Femur (tissue), 1 donor: ENCODE measurements at places on chromosomes 12 and 14.

DNA sequence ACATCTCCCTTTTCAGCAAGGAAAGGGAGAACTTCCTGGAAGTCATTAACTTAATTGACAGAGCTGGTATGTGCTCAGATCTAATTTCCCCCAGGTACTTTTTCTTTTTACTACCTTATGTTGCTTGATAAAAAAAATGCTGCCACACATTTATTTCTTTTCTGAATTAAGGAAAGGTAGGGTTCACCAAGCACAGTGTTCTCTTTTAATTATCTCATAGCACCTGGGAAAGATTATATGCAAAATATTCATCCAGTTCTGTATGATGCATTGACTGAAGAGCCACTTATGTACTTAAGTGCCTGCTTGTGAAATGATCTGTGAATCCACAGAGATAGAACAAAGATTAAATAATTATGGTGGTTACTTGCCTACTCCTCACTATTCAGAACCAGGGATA is 25.1 kb downstream of the KCNC2 start:
- DNase-seq, result no peak

DNA sequence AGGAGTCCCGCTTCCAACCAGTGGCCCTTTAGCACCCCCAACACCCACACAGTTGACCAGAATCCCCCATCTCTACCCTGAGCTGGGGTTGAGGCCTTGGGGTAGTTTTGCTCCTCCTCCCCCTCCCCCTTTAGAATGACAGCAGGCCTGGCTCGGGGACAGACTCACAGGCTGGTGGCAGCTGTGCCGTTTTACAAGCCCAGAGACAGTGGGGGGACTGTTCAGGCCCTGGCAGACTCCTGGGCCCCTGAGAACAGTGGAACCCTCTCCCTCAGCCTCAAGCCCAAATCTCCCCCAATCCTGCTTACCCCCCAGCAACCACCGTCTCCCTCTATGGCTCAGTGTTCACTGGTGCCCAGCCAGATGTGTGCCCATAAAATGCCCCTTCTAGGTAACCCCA is 10.1 kb downstream of the TMEM119 start:
- peak; percentile 60 for DNase-seq

DNA sequence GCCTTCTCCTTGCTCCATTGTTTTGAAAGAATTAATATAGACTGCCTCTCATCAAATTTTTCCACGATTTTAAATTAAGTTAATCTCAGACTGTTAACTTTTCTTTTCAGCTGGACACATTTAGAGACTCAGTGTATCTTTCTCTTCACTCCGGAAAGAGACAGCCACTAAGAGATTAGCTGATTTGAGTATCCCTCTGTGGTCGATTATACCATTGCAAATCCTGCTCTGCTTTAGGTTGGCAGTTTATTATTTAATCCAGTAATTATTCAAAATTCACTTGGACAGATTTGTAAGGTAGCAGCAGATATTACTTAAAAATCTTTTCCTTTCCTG is 588 bp upstream of the TWF1 start:
- no peak for DNase-seq

- peak; percentile 73 for DNase-seq
Measured at GRCh38 chr14:103562179-103562428, 353 bp downstream of the BAG5 start.

DNA sequence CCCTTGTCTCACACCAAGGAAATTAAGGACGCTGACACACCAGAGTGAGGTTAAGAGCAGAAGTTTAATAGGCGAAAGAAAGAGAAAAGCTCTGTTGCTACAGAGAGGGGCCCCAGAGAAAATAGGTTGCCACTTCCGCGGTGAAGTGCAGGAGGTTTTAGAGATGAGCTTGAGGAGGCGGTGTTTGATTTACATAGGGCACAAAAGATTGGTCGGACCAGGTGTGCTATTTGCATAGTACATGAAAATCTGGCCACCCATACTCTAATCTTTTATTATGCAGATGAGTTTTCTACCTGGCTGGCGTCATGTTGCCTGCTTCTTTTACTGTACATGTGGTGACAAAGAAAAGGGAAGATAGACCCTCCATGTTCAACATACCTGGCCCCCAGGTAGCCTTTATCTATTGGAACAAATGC is 23.3 kb upstream of the MYF6 start:
- no peak for DNase-seq

- DNase-seq, result no peak
Measured at GRCh38 chr12:55713721-55714120, 2.1 kb upstream of the BLOC1S1 start.

DNA sequence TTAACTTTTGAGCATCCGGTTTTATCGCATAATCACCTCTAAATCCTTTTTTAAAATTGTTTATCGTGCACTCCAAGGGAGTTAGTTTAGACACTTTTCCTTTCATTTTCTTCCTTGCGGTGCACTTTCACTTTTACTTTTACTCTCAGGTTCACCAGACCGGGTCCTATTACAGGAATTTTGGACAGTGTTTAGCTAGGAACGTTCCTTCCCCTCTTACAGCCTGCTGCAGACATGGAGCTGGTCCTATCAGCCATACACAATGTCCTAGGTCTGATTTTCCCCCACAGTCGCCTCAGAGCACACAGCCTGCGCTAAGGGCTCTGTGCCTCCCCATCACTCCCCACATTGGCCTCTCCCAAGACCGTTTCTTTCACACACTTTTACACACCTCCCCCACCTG is 103.9 kb downstream of the ALG10 start:
- no peak for DNase-seq

- no peak for DNase-seq
Measured at GRCh38 chr12:21906919-21907493, 34.2 kb downstream of the ABCC9 start.

DNA sequence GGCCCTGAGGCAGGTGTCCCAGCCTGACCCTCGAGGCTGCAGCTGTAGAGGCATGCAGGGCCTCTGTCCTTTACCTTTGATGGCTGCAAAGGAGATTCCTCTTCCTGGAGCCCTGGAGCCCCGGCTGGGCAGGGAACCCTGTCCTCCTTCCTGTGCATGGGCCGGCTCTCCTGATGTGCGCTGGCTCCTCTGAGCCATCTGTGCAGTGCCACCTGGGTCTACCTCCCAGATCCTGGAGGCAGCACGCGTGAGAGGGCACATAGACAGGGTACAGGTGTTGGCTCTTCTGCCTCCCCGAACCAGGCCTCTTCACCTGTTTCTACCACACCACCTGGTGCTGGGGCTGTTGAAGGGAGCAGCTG is 115.1 kb downstream of the BEGAIN start:
- DNase-seq, result no peak

GRCh38 chr12:116624516-116624915 is 65.3 kb downstream of the MAP1LC3B2 start:
- no peak for DNase-seq

DNA sequence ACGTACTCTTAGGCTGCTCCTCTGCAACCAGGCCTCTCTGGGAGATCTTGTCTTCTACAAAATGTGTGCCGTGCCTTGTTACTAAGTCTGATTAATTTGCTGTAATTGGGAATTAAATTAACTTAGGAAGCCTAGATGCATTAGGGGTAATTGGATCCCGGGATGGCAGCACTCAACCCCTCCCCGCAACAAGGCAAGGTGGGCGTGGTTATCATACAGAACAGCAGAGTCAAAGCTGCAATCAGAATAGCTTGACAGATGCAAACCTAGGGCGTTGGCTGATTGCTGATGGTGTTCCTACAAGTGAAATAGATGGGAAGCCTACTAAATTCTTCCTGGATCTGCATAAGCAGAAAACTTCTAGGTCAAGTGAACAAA is 34.5 kb upstream of the NFYB start:
- DNase-seq, result no peak

- no peak for DNase-seq
Measured at GRCh38 chr12:14514154-14514842, 53.4 kb downstream of the PLBD1 start.

GRCh38 chr12:68406134-68406576 is 74.0 kb upstream of the MDM1 start:
- DNase-seq, result peak; percentile 94

GRCh38 chr12:28817524-28817923 is 331.6 kb upstream of the FAR2 start:
- DNase-seq, result no peak

DNA sequence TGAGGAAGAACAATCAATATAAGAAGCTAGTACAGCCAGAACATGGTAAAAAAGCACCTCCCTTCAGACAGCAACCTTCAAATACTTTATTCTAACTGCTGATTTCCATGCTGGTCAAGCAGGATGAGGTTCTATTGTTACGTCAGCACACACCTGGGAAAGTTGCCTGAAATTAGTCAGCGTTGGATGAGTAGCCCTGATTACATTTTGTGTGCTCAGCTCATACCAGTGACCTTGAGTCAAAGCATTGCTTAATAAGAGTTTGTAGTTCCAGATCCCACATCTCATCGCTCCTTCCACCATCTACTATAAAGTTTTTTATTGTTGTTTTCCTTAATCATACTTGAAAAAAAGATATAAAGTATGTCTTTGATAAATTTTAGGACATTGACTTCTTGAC is 361.5 kb downstream of the EGLN3 start:
- no peak for DNase-seq

- no peak for DNase-seq
Measured at GRCh38 chr14:57174466-57174865, 94.2 kb downstream of the EXOC5 start.

- no peak for DNase-seq
Measured at GRCh38 chr12:47920913-47921312, 16.1 kb upstream of the VDR start.

DNA sequence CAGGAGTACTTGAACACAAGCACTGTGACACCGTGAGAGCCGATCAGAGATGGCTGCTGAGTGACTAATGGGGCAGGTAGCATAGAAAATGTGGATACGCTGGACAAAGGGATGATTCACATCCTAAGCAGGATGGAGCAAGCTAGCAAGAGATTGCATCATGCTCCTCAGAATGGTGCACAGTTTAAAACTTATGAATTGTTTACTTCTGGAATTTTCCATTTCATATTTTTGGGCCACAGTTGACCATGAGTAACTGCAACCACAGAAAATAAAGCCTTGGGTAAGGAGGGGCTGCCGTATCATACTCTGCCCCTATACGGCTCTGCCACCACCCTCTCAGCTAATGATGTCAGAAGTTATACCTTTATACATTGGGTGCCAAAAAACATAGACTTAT is 23.3 kb upstream of the MARK3 start:
- no peak for DNase-seq

DNA sequence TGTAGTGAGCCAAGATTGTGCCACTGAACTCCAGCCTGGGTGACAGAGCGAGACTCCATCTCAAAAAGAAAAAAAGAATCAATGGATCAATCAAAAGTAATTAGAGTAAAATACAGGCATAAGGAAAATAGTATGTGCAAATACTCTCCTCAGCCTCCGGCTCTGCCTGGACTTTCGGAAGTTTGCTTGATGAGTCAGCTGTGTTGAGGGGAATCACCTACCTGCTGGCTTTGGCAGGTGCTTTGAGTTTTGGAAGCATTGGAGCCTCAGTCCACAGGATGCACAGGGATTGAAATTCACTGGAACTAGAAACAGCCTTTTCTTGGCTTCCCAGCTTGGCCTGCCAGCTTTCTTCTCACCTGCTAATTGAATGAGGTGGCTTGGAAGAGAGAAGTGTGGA is 268.2 kb downstream of the PCNX1 start:
- DNase-seq, result no peak

DNA sequence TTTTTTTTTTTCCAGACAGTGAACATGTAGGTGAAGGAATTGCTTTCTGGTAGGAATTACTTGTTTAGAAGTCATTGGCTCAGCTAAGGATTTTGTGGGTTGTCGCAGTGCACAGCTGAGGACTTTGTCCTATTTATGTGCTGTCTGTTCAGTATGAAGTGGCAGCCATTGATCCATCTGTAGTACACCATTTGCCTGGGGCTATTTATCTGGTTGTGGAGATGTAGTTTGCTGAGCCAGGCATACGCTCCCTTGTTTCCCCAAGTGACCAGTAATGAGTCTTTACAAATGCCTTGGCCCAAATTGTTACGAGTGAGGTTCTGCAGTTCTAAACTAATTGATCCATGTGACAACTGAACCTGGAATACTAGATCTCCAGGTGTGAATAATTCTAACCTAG is 140.1 kb downstream of the NRXN3 start:
- DNase-seq, result no peak
